Activated CD8-positive, alpha-beta memory T cell treated with anti-CD3 and anti-CD28 coated beads, Interleukin-2, amount 50 U/mL, for 48 hours (primary cell): ENCODE measurements at places on chromosomes 5 and 9.
A peak's percentile ranks its signal among the peaks of the same experiment; 100 is the strongest.

DNA sequence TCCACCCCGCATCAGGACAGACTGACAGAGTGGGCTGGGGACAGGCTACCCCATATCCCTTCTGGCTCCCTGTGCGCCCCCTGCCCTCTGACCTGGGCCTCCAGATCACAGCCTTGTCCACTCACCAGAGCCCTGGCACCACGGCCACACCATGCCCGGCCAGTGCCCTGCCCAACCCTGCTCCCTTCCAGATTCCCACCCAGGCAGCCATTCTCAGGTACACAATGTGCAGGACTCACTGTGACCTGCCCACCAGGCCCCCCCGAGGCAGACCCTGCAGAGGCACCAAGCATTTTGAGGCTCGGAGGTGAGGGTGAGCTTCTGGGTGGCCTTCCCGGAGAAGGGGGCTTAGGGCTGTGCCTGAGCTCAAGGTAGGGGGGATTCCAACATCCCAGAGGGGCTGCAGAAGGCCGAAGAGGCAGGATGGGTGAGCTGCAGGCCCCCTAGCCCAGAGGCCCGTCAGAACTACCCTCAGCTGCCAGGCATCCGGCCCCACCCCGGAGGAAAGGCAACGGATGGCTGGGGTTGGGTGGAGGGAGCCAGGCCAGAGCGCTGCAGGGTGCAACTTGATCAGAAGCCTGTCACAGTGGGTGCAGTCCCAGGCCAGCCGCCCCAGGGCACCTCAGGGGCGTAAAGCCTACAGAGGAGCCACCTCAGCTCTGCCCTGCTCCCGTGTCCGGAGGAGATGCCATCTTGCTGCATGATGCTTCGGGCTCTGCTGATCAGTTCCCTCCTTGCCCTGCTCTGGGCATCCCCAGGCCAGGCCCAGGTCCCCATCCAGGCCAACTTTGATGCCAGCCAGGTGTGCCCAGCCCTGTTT, at the start of gene LCNL1:
Gene LCNL1 (plus strand): TSS at position 762 of the 820 bp plus-strand sequence. CDS start 594 bp downstream, outside the sequence.
- no peak for DNase-seq

DNA sequence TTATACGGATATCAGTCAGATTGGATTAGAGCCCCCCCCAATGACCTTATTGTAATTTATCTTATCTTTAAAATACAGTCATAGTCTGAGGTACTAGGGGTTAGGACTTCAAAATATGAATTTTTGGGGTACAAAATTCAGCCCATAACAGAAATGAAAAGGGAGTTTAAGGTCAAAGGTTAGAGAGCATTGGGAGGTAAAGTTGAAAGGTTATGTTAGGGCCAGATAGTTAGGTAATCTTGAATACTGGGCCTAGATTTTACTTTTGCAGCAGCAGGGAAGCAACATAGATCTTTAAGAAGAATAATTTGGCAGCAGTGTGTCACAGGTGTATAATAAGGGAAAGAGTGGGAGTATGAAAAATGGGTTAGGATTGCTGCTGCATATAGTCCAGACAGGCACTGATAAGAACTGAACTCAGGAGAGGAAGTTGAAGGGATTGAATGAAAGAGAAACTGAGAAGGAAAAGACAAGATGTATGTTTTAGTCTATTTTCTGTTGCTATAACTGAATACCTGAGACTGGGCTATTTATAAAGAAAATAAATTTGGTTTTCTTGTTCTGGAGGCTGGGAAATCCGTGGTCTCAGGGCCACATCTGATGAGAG, 10.7 kb upstream of the GCNT4 start:
- DNase-seq, result no peak

GRCh38 chr5:173567548-173567947, 48.9 kb downstream of the BOD1 start:
- no peak for DNase-seq

GRCh38 chr5:173973616-173973969, 15.4 kb upstream of the C5orf47 start:
- no peak for DNase-seq

- no peak for DNase-seq
These were observed 30.1 kb upstream of the SLC12A2 start for GRCh38 chr5:128053291-128053954.

DNA sequence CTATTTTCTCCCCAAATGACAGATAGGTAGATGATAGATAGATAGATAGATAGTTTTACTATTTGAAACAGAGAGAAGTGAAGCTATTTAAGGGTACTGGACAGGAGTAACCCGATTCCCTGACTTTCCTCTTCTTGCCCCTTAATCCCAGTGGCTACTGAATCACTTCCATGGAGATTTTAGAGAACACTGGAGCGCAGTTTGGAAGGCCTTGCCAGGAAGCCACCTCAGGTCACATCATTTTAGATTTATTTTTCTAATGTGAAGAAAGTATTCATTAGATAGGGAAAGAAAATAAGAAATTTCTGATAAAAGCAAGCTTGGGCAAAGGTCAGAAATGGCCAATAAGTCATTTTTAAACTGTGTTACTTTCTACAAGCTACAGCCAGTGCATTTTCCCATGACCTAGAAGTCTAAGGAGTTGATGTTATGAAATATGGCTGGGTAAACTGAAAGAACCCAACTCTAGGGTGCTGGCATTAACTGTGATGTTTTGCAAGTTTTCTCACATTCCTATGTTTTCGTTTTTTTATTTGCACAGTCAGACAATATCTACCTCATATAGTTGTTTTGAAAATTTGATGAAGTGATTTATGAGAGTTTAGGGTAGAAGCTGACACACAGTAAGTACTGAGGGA, 544.7 kb upstream of the PTGER4 start:
- DNase-seq, result no peak

GRCh38 chr9:134434894-134435506, 108.7 kb downstream of the RXRA start:
- DNase-seq, result no peak

- DNase-seq, result peak; percentile 45
These were observed 621 bp downstream of the CEP72 start for GRCh38 chr5:612498-613424.
